ENCODE measurements at places on chromosomes 1 and 21.

- peak; percentile 20 for DNase-seq
Observed at GRCh38 chr1:149917571-149918144, at the start of gene SV2A. SV2A (minus strand) TSS chr1:149917844; CDS start chr1:149913840, 4,004 bp downstream.

GRCh38 chr1:157151073-157151472 is 12.9 kb upstream of the ETV3 start:
- no peak for DNase-seq

DNA sequence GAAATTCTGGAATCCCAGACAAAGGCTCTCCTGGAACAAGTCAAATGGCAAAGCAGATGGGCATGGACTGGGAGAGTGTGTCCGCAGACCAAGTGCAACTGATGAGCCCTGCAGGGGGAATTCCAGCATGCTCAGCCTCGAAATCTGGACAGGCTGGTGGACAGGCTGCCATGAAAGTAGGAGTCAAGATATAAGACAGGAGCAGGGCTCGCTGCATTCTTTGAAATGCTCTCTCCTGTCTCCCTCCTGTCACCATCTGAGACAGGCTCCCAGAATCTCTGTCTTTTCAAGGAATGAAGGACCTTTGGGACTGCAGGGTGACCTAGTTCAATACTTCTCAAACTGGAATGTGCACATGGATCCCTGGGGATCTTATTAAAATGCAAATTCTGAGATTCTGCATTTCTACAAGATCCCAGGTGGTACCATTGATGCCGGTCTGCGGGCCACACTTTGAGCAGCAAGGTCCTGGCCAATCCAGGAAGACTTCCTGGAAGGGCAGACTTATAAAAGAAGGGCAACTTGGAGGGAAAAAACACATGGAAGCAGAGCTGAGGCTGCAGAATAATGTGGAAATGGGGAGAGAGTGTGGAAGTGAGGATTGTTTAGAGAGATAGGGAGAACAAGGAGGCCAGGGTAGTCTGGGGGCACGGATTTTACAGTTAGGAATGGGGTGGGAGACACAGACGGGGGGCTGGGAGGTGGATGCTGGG is 29.8 kb downstream of the TNNT2 start:
- no peak for DNase-seq

- no peak for DNase-seq
Observed at GRCh38 chr21:38631676-38632075, 133.4 kb upstream of the ERG start.

DNA sequence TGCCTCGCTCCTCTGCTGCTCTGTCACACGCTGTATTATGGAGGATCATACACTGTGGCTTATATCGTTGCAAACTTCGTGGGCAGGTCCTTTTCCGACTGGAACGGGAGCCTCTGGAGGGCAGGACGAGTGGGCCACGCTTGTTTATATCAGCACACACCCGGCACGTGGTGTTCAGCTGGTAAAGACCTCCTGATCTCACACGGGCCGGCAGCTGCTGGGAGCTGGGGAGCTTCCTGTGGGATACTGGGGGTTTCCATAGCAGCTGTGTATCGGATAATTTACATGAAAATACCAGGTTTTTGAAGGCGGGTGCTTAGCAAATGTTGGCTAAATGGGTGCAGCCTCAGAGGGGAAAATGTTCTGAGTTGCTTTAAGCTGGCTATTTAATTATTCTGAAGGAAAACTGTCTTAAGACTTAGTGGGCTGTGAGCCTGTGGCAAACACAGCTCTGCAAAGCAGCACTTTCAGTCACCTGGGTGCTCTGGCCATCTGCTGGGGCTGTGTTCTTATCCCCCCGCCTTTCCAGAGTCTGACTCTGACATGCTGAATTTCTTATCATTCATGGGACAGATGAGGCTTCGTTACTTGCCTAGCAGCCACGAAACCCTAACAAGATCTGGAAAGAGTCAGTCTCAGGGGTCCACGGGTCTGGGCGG is 103.6 kb upstream of the GCLM start:
- DNase-seq: no peak

- no peak for DNase-seq
Observed at GRCh38 chr1:59391212-59392179, 94.6 kb downstream of the FGGY start.

- no peak for DNase-seq
Observed at GRCh38 chr1:56477164-56478111, 101.9 kb downstream of the PLPP3 start.

DNA sequence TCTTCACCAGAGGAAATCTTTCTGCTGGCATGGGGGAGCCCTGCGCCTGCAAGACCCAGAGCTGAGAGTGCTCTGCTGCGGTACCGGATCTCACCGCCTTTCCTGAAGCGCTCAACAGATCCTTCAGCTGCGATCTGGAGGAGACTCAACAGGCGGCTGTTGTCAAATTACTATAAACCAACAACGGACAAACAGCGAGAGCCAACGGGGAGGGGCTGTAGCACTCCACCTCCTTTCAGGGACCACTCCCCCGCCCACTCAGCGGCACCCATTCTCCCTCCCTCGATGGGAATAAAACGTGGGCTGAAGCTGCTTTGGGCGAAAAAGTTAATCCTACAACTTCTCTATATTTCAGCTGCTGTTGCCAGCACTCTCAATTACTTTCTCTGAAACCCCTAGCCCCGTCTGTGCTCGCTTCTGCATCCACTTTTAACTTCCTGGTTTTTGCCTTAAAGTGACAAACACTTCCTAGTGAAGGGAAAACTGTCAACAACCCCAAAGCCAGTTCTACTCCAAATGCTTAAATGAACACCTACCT is at the start of gene FMO5:
Gene FMO5, minus strand, starts transcription at position 147 of the 538 bp plus-strand sequence. CDS start 310 bp downstream, outside the sequence.
- DNase-seq: peak; percentile 44

DNA sequence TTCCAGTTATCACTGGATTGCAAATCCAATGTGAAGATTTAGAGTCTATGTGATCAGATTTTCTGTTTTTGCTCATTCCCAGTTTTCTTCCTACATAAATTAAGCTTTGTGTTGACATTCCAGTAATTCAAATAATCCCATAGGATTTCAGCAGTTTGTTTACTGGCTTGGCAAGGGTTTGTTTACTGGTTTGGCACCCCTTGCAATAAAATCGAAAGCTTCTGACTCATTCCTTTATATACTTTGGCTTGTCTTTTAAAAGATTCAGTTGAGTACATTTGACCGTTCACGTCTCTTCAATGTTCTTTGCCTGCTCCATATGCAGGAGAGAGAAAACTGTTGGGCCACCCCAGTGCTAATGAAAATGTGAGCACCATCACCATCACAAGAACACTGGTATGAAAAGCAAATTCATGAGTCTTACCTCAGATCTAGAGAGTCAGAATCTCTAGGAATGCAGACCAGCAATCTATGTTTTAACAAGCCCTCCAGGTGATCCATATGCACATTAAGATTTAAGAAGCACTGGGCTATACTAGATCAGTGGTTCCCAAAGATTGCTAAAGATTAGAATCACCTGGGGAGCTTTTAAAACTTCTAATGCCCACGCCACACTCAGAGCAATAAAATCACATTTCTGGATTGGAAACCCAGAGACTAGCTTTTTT is 32.8 kb downstream of the ZC3H11B start:
- no peak for DNase-seq

DNA sequence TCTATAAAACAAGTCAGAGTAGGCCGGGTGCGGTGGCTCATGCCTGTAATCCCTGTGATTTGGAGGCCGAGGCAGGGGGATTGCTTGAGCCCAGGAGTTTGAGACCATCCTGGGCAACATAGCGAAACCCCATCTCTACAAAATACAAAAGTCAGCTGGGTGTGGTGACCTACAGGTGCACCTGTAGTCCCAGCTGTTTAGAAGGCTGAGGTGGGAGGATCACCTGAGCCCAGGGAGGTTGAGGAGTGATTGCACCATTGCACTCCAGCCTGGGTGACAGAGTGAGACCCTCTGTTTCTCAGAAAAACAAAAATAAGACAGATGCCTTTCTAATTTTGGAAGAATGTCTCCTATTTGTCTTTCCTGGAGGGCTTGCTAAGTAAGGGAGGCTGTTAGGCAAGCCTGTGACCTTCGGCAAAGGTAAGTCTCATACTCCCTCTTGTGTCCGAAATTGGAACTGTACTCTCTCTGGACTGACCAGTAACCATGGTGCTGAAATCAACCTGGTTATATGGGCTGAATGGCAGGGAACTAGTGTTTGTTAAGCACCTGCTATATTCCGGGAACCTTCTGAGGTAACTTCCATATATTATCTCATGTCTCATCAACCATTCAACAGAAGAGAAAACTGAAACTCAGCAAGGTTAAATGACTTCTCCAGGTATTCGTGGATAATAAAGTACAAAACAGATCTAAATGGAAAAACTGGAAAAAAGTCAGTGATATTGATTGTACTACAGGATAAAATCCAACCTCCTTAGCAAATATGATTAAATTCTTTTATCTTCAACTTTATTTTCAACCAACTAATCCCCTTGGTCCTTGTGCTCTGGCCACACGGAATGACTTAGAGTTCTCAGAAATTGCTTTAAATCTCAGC is 11.8 kb upstream of the RAB3B start:
- peak; percentile 50 for DNase-seq

DNA sequence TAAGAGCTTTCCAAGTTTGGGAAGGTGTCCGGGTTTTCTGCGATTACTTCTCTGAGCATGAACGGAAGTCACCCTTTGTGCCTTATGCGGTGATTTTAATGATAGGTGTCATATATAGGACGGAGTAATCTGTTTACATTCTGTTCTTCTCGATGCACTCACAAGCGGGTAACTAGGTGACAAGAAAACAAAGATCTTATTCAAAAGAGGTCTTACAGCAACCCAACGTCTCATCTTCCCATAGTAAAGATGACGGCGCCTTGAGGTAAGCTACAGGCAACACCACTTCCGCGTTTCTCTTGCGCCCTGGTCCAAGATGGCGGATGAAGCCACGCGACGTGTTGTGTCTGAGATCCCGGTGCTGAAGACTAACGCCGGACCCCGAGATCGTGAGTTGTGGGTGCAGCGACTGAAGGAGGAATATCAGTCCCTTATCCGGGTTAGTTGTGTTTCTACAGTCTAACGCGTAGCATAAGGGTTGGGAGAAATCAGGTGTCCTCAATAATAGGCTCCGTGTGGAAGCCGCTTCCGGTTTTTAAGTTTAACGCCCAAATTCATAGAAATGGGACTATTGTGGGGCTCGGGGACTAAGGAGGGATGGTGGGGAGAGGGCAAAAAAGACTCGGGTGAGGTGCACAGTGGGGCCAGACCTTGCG is at the start of gene UFC1:
Gene UFC1, plus strand, starts transcription at position 297 of the 656 bp plus-strand sequence. Its CDS starts 20 bp downstream, at position 317.
- DNase-seq: peak; percentile 87

GRCh38 chr1:36645867-36646266 is 163.2 kb upstream of the CSF3R start:
- DNase-seq: no peak

DNA sequence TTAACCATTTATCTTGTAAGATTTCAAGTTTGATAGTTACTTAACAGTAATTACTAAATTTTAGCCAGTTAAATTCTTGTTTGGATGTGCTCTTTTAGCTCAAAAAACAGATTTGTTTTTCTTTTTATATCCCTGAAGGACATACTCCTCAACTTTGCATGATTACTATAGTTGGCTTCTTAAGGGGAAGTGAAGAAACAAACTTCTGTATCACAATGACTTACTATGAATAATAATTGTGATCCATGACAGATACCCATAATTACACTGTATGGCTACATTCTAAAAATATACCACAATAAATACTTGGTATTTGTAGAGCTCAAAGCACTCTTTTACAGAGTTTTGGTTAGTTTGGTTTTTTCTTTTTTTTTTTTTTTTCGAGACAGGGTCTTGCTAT is 55.8 kb downstream of the IARS2 start:
- DNase-seq: no peak

DNA sequence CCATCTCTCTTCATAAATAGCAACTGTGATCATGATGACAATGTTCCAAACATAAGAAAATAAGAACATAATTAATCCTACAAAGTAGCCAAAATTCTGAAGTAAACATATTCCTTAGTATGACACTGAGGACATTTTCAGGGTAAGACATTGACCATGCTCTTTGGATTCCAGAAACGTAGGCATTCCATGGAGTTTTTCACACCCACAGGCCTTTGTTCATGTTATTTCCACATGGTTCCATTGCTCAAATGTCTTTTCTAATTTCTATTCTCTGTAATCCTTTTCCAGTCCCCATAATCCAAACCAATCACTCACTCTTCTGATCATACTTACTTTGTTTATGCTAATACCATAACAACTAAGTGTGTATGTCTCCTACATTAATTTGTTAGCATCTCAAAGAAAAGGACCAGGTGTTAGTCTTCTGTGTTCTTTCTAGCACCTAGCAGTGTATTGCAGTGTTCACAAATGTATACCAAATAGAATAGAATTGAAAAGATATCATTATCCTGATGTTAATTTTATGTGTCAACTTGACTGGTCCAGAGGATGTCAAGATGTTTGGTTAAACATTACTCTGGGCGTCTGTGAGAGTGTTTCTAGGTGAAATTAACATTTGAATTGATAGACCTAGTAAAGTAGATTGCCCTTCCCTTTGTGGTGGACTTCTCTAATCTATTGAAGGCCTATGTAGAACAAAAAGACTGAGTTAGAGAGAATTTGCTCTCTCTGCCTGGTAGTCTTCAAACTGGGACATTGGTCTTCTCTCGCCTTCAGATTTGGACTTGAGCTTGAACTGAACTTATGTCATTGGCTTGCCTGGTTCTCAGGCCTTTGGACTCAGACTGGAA is 516.6 kb downstream of the PTPRC start:
- no peak for DNase-seq

DNA sequence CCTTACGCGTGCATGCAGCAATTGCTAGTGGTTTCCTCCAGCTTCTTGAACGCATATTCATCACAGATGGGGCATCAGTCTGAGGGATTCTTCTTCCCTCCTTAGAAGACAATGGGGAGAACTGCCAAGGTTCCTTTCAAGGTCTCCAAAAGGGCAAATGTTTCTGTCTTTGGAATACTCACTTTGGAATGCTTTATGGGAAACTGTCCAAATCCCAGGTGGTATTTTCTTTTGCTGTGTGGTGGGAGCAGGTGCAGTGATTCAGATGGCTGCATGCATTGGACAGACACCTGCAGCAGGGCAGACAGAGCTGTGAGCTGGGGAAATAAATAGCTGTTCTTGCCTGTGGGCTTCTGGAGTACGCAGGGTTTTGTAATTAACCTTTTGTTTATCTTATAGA is 40.5 kb downstream of the URB2 start:
- DNase-seq: no peak

Measured in naive thymus-derived CD4-positive, alpha-beta T cell (primary cell).